ENCODE measurements at places on chromosomes 6 and 20.

GRCh38 chr6:29510746-29511300 lies 23.1 kb upstream of the MAS1L start:
- no peak for DNase-seq

- no peak for DNase-seq
Measured at GRCh38 chr20:57680934-57681914, 28.6 kb downstream of the PMEPA1 start.

DNA sequence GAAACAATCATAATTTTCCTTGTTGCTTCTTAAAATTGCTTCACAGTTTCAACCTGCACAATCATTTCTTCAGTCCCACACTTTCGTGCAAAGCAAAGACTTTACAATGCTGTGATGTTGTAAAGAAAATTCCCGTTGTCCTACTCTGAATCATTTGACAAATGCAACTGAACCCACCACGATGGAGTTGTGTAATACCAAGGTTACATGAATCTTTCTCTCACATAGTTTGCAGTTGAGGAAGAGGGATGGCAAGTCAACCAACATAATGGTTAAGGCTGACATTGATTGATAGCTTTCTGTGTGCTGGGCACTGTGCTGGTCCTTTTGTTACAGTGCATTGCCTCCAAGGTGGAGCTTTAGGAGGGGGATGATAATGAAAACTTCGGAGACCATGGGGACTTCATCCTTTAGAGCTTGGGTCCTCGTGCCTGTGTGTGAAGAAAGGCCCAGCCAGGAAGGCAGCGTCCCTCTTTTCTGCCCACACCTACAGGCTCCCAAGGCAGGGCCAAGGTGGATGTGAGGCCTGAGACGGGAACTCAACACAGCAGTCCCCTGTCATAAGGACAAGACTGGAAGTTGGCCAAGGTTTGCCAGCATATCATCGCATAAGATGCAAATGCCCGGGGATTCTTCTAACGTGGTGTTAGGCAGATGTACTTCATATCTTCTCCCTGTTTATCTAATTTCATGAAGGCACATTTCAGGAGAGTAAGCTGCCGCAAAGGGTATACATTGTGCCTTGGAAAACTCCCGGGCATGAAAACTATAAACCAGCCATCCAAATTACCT lies 96.9 kb downstream of the LY86 start:
- DNase-seq = no peak

DNA sequence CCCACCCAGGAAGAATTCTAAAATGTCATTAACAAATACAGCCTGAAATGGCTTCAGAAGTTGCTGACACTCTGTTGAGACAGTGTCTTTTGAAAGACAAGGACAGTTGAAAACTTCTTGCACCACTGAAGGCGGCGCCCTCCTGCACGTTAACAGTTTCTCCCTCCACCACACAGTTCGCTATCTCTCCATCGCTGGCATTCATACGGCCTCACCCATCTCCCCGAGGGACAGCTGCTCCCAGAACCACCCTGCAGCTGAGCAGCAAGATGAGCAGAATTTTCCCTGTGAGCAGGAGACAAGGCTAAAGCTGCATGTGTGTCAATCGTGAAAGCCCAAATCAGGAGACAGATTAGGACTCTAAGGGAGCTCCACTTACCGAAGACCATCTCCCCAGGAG lies 113.3 kb downstream of the LY86 start:
- no peak for DNase-seq

DNA sequence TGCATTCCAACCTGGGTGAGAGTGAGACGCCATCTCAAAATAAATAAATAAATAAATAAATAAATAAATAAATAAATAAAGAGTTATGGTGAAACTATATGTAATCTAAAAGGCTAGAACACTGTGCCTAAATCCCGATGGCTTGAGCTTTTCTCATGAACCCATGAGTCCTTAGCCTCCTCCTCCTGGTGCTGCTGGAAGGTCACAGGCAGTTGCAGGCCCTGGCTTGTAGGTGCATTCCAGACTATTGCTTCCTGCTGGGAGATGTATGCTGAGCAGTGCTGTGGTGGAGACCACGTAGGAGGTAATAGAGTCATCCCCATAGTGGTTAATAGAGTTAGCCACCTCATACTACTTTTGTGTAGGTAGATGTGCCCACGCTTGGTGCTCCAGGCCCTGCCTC lies 12.5 kb downstream of the PTK7 start:
- DNase-seq = no peak

GRCh38 chr20:40249805-40250204 lies 439.2 kb downstream of the MAFB start:
- no peak for DNase-seq

DNA sequence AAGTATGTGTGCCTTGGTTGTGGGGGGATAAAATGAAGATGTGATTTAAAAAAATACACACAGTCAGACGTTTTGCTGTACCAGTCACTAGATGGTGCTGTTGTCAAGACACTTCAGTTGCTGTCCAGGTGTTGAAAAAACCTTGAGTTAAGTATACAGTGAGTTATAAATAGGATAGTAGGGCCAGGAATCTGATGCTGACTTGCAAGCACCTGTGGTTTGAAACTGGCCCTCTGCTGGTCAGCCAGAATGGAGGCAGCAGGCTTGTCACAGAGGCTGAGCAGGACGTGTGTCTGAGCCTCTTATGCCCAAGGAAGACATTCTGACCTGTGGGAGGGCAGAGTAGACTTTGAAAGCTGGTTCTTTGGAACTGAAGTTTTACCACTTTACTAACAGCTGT lies 27.8 kb downstream of the RNF8 start:
- DNase-seq = no peak

GRCh38 chr6:41022294-41022693 lies 16.7 kb downstream of the UNC5CL start:
- no peak for DNase-seq

- no peak for DNase-seq
Measured at GRCh38 chr20:47389867-47390347, 33.4 kb upstream of the ZMYND8 start.

DNA sequence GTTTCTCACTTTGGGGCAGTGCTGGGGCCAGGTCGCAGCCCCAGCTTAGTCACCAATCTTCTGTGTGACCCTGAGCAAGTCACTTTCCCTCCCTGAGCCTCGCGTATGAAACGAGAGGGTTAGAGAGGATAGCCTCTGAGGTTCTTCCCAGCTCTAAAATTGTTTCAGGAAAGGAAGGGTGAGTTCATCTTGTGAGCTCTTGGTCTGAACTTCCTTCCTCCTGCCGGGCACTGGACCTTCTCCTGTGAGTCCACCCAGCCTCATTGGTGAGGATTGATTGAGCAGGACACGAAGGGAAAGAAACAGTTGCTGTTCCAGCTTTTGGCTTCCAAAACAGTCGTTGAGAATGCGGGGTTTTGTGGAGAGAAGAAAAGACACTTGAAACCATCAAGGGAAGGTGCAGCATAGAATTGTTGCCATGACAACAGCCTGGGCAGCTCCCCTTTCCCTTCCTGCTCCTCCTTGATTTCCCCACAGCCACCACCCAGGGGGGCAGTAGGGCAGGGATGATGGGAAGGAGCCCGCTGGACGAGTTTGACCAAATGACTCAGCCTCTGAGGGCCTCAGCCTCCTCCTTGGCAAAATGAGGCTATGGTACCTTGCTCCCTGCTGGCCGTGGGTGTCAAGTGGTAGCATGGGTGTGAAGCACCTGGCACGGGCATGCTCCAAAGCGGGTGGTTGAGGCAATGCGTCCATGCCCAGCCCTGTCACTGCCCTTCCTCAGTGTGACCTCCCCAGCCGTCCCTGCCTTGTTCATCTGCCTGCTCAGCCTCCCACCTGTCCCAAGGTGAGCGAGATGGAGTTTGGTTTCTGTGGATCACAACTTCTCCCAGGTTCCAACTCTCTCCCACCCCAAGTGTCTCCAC lies 107.8 kb downstream of the CDC5L start:
- DNase-seq = no peak

- DNase-seq = peak; percentile 18
Measured at GRCh38 chr20:38303908-38304379, at the start of gene BPI. Gene BPI (plus strand): TSS chr20:38304156. CDS start chr20:38304224, 68 bp downstream.

DNA sequence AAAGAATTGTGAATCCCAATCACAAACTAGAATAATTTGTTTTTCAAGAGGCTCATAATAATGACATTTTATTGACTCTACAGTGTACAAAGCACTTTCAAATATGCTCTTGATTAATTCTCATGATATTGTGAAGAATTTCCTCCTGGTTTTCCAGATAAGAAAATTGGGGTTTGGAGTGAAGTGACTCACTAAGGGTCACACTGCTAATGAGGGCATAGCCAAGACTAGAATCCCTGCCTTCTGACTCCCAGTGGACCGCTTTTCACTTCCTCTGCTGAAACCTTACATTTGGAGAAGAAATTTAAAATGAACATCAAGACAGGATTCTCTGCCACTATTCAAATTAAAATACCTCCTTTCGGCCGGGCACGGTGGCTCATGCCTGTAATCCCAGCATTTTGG lies 38.3 kb upstream of the LTV1 start:
- DNase-seq = no peak

DNA sequence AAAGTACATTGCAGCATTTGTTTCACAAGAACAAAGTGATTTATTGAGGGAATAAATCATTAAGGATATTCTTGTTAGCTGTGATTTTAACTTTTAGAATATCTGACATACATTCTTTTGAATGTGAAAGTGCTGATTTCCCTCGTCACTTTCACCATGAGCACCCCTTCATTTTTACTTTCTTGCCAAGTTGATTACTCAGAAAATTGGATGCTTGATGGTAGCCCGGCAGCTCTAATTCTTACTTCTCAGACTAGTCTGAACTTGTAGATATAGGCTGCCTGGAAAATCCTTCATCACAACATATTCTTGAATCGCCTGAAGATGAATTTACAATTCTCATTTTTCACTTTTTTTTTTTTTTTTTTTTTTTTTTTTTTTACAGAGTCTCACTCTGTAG lies 147.1 kb upstream of the SMLR1 start:
- DNase-seq = no peak

- no peak for DNase-seq
Measured at GRCh38 chr6:134826889-134827737, 122.8 kb downstream of the ALDH8A1 start.

DNA sequence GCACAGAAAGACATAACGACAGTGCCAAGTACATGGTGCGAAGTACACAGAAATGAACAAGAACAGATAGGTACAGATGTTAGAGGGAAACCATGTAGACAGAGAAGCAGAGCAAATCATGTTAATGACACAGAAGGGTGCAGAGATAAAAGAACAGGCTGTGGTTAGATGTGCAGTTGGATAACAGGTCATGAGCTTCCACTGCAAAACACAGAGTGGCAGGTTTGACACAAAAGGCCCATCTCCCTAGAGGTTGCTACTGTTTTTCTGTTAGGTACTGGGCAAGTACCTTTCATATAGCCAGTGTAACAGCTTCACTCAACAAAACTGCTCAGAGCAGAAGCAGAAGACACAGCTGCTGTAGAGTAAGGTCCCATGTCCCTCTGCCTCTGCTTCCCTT lies 84.6 kb downstream of the AK9 start:
- DNase-seq = no peak

DNA sequence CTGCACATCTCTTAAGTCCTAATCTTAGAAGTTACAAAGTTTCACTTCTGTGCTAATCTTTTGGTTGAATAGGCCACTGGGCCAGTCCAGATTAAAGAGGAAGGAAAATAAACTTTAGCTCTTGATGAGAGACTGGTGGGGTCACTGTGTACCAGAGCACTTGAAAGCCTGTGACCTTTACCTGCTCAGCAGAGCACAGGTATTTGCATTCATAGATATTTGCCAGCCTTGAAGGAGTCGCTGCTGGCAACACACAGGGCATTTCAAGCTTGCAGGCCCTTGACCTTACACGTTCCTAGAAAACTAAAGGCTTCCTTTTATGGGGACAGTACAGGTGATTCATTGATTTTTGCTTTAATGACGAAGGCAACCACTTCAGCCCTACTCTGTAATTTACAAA lies 108.4 kb upstream of the SLC22A23 start:
- no peak for DNase-seq

DNA sequence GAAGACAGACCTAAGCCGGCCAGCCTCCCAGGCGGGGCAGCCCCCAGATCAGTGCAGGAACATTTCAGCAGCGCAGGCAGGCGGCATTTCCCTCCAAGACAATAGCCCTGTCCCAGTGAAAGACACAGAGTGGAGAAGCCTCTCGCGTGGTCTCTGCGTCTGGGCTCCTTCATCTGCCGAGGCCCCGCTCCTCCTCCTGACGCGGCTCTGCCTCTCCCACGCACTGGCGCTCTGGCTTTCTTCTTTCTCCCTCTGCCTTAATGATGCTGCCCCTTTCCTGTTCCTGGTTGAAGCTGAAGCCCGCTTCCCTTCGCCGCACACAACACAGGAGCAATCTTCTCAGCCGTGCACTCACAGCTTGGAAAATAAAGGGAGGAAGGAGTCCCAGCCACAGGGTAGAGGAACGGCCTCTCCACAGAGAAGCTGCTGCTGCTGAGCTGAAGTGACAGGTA lies 347.5 kb downstream of the CDH4 start:
- no peak for DNase-seq

GRCh38 chr6:97626671-97627441 lies 343.8 kb upstream of the MMS22L start:
- DNase-seq = no peak

DNA sequence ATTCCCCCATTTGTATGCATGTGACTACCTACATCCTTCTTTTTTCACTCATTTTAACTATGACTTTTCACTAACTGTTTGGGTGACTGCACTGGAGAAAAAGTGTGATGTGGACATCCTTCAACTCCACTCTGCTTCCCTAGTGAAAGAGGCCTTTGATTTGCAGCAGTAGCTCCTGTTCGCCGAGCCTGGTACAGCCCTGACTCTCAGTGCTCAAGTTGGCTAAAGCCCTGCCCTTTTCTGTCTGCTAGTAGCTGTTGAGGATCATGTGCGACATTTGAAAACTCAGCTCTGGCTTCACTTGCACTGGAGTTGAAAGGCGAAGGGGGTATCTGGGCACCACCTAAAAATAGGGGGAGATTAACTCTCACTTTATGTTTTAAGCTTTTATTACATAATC lies 42.1 kb downstream of the DAAM2 start:
- DNase-seq = no peak

DNA sequence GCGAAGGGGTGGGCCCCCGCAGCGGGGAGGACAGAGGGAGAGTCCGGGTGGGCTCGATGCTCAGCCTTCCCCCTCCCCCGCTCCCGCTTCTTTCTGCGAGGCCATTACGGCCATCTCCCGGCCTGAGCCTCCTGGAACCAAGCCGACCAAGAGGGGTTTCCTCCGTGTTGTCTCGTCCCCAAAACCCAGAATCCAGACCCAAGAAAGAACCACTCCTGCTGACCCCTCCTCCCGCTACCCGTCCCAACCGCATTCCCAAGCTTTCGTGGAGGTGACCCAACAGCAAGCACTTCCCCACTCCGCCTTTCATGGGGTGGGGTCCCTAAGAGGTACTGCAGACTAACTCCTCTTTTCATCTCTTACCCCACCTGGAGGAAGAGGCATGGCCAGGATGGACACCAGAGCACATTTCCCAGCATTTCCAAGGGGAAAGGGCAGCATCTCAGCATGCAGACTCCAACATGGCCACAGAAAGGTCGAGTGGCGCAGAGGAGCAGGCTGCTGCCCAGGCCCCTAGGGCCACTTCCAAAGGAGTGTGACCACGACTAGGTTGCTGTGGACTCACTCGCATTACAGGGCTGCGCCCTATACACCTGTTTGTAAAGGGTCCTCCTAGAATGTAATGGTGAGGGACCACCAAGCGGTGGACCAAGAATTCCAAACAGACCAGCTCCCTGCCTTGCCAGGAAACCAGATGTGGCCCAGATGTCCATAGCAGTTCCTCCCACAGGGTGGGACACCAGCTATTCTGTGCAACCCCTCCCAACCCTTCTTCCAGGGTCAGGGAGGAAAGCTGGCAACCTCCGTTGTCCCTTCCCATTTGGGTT lies 53.4 kb downstream of the MRPL14 start:
- DNase-seq = peak; percentile 63

- DNase-seq = peak; percentile 23
Measured at GRCh38 chr6:6891949-6892461, 215.8 kb upstream of the RREB1 start.

GRCh38 chr6:44451803-44452695 lies 64.5 kb downstream of the CDC5L start:
- DNase-seq = no peak

All from activated T-cell treated with anti-CD3 and anti-CD28 coated beads, Interleukin-2, amount 50 U/mL, for 48 hours (primary cell).